A549 (cell line): ENCODE measurements at places on chromosomes 3 and 15.

GRCh38 chr15:64515196-64515595 is 54.8 kb downstream of the ZNF609 start:
- no peak for DNase-seq

DNA sequence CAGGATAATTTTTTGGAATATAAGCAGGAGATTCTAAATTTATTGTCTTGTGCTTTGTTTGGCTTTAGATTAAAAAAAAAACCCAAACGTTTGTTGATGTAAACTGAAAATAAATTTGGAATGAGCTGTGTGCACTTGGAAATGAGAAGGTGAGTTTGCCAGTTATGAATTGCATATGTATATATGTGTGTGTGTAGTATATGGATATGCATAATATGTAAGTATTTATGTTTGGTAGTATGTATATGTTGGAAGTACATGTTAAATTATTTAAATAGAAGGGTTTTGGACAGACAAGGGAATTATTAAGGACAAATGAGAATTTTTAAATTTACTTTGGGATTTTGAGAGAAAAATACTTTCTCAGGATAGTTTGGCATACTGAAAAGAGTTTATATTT is 265.8 kb upstream of the CNTN3 start:
- DNase-seq: no peak

DNA sequence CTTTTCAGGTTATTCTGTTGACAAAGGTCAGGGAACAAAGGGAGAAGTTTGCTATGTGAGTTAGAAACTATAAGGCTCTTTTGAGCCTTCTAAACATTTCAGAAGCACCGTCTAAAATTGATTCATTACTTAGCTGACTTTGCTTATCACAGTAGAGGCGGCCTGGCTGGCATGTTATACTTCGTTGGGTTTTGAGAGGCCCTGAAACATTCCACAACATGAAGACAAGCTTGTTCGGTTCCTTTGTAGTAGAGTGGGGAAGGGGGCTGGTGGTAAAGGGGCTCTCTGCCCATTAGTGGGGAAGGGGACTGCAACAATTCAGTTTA is 23.6 kb downstream of the ZBTB38 start:
- DNase-seq: no peak

- DNase-seq: no peak
Measured at GRCh38 chr15:57476533-57476975, 100.2 kb downstream of the CGNL1 start.

DNA sequence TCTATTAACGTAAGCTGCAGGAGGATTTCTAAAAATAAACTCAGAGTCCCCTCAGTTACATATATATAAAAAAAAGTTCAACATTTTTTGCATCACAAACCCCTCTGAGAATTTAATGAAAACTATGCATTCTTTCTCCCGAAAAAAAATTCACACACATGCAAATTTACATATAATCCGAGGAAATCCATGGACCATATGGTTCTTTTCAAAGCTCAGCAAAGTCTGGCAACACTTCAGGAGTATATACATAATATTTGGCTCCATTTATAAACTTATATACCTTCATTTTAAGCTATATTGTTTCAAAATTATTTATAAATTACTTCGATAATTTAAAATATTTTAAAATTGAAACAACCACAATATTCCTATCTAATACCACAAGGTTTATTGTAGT is 140.7 kb upstream of the PLXND1 start:
- no peak for DNase-seq

GRCh38 chr15:61112231-61112630 is 116.9 kb downstream of the RORA start:
- DNase-seq: no peak

- DNase-seq: no peak
Measured at GRCh38 chr3:127150513-127151250, 42.2 kb upstream of the PRR23E start.

DNA sequence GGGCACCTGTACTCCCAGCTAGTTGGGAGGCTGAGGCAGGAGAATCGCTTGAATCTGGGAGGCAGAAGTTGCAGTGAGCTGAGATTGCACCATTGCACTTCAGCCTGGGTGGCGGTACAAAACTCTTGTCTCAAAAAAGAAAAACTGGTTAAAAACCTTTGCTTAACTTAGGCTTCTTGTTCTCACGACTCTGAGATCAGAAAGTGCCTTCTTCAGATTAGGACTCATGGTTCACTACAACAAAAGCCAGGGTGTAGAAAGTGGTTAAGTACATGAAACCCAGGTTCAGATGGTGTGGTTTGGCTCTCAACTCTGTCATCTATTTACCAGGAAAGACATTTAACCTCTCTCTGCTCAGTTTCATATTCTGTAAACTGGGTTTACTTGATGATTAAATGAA is 168.4 kb downstream of the TUSC7 start:
- no peak for DNase-seq

- peak; percentile 36 for DNase-seq
Measured at GRCh38 chr3:183178833-183179549, 16.5 kb upstream of the LAMP3 start.

- DNase-seq: peak; percentile 78
Measured at GRCh38 chr3:7504886-7505775, 644.2 kb downstream of the GRM7 start.
